ENCODE measurements at places on chromosomes 1 and 21.

DNA sequence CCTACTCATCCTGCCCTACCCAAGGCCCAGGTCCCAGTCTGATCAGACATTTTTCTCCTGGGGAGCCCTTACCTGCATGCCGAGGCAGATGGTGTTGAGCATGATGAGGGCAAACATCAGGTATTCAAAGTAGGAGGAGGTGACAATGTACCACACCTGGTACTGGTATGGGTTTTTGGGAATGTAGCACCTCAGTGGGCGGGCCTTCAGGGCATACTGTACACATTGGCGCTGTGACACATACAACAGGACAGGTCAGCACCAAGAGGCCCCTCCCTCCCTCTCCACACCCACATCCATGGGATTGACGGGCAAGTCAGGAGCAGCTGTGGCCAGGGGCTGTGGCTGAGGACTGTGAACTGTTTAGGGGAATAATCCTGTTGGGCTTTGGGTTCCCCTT, 37.1 kb upstream of the KIF21B start:
- DNase-seq = no peak

GRCh38 chr21:19999369-20000272, 998.6 kb upstream of the NCAM2 start:
- no peak for DNase-seq

GRCh38 chr1:205600085-205600484, 31.7 kb downstream of the ELK4 start:
- no peak for DNase-seq

- no peak for DNase-seq
Observed at GRCh38 chr1:241610056-241610815, 29.9 kb downstream of the CHML start.

- DNase-seq = no peak
Observed at GRCh38 chr1:172071746-172072145, 230.4 kb downstream of the DNM3 start.
